ENCODE measurements at places on chromosomes 13 and 19. TPM values are rescaled to one million over a fixed set of nuclear protein-coding genes. Genes with fewer than 3 reads are reported as not detected.
A peak's percentile ranks its signal among the peaks of the same experiment; 100 is the strongest.

GRCh38 chr19:19296953-19297689 is 23.2 kb downstream of the SUGP1 start:
- peaks cover 43% of the 10 kb centered on the region for H3K36me3 ChIP-seq
- no peak overlapping the region for H3K4me3 ChIP-seq
- no peaks in the 10 kb centered on the region for H3K4me1 ChIP-seq
- DNase-seq: no peak
- no peaks in the 10 kb centered on the region for H3K27me3 ChIP-seq

Gene KL
- total RNA-seq: 0.13 TPM

DNA sequence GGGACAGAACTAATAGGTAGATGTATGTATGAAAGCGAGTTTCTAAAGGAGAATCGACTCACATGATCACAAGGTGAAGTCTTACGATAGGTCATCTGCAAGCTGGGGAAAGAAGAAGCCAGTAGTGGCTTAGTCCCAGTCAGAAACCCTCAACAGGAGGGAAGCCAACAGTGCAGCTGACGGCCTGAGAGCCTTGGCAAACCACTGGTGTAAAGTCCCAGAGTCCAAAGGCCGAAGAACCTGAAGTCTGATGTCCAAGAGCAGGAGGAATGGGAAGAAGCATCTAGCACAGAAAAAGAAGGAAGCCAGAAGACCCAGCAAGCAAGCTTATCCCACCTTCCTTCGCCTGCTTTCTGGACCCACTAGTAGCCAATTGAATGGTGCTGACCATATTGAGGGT is 507.6 kb upstream of the ARGLU1 start:
- H3K27me3 ChIP-seq: no peaks in the 10 kb centered on the region
- no peak overlapping the region for H3K27ac ChIP-seq
- H3K36me3 ChIP-seq: no peaks in the 10 kb centered on the region
- no peaks in the 10 kb centered on the region for H3K4me1 ChIP-seq

GRCh38 chr19:51821921-51822320 is 27.0 kb downstream of the FPR3 start:
- H3K27me3 ChIP-seq: no peaks in the 10 kb centered on the region
- H3K27ac ChIP-seq: no peak overlapping the region
- DNase-seq: no peak
- H3K4me3 ChIP-seq: no peak overlapping the region

- no peaks in the 10 kb centered on the region for H3K27me3 ChIP-seq
- no peak overlapping the region for H3K27ac ChIP-seq
- H3K4me1 ChIP-seq: no peaks in the 10 kb centered on the region
These were observed 390.7 kb downstream of the LIG4 start for GRCh38 chr13:107824635-107825034.

Gene SLC44A2
- total RNA-seq: 112 TPM

GRCh38 chr19:2628597-2628996 is 73.9 kb downstream of the GNG7 start:
- no peaks in the 10 kb centered on the region for H3K27me3 ChIP-seq
- peaks cover 11% of the 10 kb centered on the region for H3K36me3 ChIP-seq
- no peak for DNase-seq
- no peak overlapping the region for H3K27ac ChIP-seq
- no peak overlapping the region for H3K4me3 ChIP-seq
- H3K4me1 ChIP-seq: peaks cover 35% of the 10 kb centered on the region

Gene PTPRH
- total RNA-seq: not detected

Gene PSG3
- not detected for total RNA-seq

GRCh38 chr19:27740396-27740795 is 1472.6 kb downstream of the UQCRFS1 start:
- H3K4me1 ChIP-seq: no peaks in the 10 kb centered on the region
- DNase-seq: no peak
- H3K27me3 ChIP-seq: no peaks in the 10 kb centered on the region
- H3K36me3 ChIP-seq: peaks cover 5% of the 10 kb centered on the region
- H3K27ac ChIP-seq: no peak overlapping the region
- H3K4me3 ChIP-seq: no peak overlapping the region

DNA sequence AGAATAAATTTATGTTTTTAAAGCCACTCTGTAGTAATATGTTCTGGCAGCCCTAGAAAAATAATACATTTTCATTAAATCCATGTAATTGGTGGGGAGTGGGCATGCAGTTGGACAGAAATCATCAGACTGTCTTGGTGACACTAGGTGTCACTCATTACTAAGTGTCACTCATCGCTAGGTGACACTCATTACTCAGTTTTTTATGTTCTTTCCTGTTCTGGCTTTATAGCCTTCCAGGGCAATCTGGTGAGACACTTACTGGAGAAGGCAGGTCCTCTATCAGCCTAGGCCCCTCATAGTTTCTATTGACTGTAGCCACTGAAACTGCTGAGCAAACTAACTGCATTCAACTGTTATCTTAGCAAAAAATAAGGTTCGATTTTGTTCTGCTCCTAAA is 542.1 kb downstream of the SLITRK1 start:
- H3K27ac ChIP-seq: no peak overlapping the region
- H3K27me3 ChIP-seq: no peaks in the 10 kb centered on the region
- no peak overlapping the region for H3K4me3 ChIP-seq
- H3K36me3 ChIP-seq: no peaks in the 10 kb centered on the region

- no peaks in the 10 kb centered on the region for H3K4me1 ChIP-seq
- no peak overlapping the region for H3K27ac ChIP-seq
- no peak for DNase-seq
- H3K4me3 ChIP-seq: no peak overlapping the region
- H3K27me3 ChIP-seq: peaks cover 16% of the 10 kb centered on the region
These were observed 193.2 kb downstream of the IRS2 start for GRCh38 chr13:109593230-109593629.

Gene FUT2
- not detected for total RNA-seq

DNA sequence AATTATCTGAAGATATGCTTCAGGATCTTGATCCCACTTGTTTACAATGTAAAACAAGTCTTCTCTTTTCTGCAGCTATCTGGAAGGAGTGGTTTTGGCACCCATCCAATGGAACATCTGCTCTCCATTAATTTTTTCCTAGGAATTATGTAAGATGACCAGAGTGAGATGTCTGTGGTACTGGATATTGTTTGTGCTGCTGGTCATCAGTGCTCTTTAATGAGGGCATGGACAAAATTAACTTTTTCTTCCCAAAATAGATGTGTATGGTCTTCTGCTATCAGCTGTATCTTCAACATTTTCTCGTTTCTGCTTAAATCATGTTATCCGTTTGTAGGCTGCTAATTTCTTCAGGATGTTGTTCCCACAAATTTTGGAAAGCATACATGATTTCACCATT is 415.4 kb upstream of the KLHL1 start:
- no peaks in the 10 kb centered on the region for H3K27me3 ChIP-seq
- no peak for DNase-seq
- no peaks in the 10 kb centered on the region for H3K36me3 ChIP-seq
- H3K4me3 ChIP-seq: no peak overlapping the region

Gene OR7C1
- not detected for total RNA-seq

GRCh38 chr19:19459707-19460251 is 54.3 kb downstream of the GATAD2A start:
- H3K36me3 ChIP-seq: peaks cover 45% of the 10 kb centered on the region
- peak; percentile 82 for DNase-seq
- H3K4me1 ChIP-seq: peaks cover 87% of the 10 kb centered on the region
- H3K4me3 ChIP-seq: peak overlapping the region; percentile 64
- H3K27ac ChIP-seq: peak overlapping the region; percentile 99
- H3K27me3 ChIP-seq: no peaks in the 10 kb centered on the region

Gene COX7A1
- total RNA-seq: not detected

GRCh38 chr13:20264271-20265018 is 32.3 kb upstream of the GJB6 start:
- no peak overlapping the region for H3K4me3 ChIP-seq
- no peaks in the 10 kb centered on the region for H3K36me3 ChIP-seq
- H3K27ac ChIP-seq: no peak overlapping the region
- no peak for DNase-seq
- no peaks in the 10 kb centered on the region for H3K27me3 ChIP-seq
- no peaks in the 10 kb centered on the region for H3K4me1 ChIP-seq

Gene CYP2A7
- total RNA-seq: not detected

DNA sequence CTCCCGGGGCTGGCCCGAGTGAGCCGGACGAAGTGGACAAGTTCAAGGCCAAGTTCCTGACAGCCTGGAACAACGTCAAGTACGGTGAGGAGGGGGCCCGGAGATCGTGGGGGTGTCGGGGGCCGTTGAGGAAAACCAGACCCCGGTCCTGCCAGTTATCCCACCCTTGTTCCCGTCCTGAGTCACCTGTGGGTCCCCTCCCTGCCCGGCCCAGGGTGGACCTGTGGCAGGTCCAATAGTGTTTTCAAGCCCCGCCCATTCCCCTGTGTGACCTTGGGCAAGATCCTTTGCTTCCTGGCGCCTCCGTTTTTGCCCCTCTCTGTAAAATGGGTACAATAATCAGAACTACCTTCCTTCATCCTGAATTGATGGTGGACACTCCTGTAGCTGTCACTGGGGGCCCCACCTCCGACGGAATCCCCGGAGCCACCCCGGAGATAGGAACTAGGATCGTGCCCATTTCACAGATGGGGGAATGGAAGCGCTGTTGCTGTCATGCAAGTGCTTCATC is 593 bp downstream of the ATG4D start:
- H3K36me3 ChIP-seq: peaks cover 24% of the 10 kb centered on the region
- H3K4me1 ChIP-seq: peaks cover 17% of the 10 kb centered on the region
- DNase-seq: peak; percentile 48
- H3K4me3 ChIP-seq: peak overlapping the region; percentile 90
- H3K27me3 ChIP-seq: peaks cover 9% of the 10 kb centered on the region

- H3K27me3 ChIP-seq: no peaks in the 10 kb centered on the region
- DNase-seq: no peak
- H3K36me3 ChIP-seq: peaks cover 52% of the 10 kb centered on the region
- H3K27ac ChIP-seq: no peak overlapping the region
- no peak overlapping the region for H3K4me3 ChIP-seq
- H3K4me1 ChIP-seq: peaks cover 20% of the 10 kb centered on the region
These were observed 3.7 kb upstream of the AKAP8L start for GRCh38 chr19:15422296-15423075.
